Cerebellum (tissue), 4 donors: ENCODE measurements at places on chromosomes 2 and 18.

DNA sequence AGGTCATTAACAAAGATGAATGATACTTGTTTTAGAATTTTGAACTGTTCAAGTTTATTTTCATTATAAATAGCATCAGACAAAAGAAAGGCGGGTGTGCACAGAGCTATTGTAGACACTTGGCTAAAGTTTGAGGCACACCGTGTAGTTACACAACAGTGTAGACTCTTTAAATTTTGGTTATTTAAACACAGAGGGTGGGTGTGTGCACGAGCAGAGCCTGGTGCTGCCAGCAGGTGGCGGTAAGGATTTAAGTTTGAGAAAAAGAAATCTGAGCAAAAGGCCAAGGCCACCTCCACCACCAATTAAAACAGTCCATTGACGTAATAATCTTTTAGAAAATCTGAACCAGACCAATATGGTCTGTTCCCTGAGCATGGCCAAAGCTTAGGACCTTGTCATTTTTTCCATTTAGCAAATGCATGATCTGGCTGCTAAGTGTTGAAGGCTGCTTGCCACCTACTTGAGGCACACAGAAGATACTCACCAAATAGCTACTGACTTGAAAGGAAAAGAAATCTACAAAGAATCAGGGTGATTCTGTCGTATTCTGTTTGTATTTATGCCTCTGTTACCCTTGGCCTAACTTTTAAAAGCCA lies 14.3 kb downstream of the COPS7B start:
- no peak for DNase-seq

DNA sequence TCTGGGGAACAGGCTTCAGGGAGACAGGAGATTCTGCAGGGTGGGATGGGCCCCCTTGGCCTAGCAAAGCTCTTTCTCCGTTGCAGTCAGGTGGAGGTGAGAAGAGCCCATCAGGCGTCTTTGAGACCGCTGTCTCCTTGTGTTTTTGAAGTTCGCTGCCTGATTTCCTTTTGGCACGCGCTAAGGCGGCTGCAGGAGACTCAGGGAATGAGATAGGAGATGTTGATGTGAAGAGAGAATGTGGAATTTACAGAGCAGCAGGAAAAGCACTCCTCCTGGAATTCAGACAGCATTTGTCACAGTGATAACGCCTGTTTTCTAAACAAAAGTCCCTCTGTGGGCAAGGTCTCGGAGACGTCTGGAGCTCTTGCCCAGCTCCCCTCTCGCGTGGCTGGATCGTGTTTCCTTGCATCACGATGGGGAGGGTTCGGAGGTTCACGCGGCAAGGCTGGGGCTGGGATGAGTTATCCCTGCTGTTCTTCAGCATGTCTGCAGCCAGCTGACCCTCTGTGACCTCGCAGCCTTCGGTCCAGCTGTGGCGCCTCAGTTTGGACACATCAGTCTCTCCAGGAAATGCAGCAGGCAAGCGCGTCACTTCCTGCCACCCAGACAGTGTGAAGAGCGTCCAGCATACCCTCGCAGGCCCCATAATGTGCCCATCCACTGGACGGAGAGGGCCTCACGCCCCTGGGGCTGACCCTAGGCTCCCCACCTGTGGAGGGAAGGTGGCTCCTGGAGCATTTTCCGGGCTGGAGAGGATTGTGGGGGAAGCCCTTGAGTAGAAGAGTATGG lies 30.2 kb downstream of the GLI2 start:
- DNase-seq: no peak

DNA sequence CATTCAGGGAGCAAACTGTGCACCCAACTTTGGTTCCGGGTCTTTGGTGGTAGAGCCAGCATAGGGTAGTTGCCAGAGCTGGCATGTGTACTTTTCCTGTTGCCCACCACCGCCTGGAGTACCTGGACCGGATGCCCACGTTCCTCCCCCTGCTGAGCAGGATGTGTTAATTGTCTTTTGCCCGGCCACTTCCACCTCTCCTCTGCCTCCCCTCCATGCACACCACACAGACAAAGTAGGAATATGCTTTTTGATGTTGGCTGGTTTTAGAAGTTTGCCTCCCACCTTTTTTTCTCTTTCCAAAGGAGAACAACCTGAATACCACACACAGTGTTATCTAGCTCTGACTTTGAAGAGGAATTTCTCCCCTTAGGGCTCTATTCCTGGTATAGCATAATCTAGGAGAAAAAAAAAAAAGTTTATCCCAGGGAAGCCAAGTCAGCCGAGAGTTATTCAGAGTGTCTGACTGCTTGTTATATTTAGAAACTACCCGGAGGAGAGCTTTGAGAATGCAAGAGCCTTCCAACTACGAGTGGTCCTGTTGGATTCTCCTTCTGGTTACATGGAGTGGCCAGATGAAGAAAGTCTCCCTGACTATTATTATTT lies 111.9 kb downstream of the SETBP1 start:
- no peak for DNase-seq

GRCh38 chr2:206432193-206433082 lies 10.9 kb upstream of the ADAM23 start:
- DNase-seq: no peak

DNA sequence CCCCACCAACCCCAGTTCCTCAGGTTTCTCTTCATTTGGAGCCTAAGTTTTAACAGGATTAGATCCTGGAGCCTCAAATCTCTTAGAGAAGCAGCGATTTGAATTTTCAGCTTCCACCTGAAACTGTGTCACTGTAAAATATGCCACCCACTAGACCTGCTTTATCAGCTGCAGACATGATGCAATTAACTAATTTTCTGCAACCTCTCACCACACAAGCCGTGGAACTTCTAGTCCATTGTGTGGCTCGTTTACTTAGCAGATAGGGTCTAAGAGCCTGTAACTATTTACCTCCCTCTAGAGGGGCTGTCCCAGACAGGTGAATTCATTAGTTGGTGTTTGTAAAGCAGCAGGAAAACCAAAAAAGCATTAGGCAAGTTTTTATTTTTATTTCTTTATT lies 31.6 kb upstream of the FZD5 start:
- DNase-seq: no peak

DNA sequence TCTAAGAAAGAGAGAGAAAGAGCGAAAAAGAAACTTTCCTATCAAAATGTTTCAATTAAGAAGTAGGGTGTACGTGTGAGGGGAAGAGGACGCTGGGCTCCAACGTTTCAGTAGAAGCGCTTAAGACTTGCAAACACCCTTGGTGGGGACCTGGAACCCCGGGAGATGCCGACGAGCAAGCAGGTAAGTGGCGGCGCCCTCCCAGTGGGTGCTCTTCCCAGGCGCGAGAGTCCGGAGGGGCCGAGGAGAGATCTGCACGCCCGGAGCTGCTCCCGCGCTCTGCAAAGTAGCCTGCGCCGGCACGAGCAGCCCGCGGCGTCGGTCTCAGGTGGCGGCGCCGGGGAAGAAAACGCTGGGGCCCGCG lies 678 bp upstream of the OTX1 start:
- peak; percentile 13 for DNase-seq

DNA sequence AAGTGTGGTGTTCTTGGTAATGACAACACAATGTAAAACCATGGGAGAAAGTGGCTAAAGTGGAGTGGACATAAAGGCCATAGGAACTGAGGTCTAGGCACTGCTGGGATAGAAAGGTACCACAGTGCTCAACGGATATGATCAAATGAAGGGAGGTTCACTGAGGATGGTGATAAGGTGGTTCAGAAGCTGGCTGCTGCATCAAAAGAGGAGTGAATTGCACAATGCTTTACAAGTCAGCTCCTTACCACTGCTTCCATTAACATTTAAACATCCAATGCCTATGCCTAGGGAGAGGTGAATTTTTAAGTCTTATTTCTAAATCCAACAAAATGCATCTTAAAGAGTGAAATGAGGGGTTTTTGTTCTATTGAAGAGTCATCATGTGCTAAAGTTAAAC lies 100.1 kb upstream of the ITGB6 start:
- no peak for DNase-seq

GRCh38 chr2:167265004-167265403 lies 376.7 kb downstream of the XIRP2 start:
- no peak for DNase-seq
